Glomerular endothelial cell (primary cell): ENCODE measurements at places on chromosomes 4 and X. TPM values are rescaled to one million over a fixed set of nuclear protein-coding genes. Genes with fewer than 3 reads are reported as not detected.
A peak's percentile ranks its signal among the peaks of the same experiment; 100 is the strongest.

GRCh38 chr4:99878604-99879003, 15.6 kb downstream of the LAMTOR3 start:
- DNase-seq = no peak

Gene CACNA1F
- total RNA-seq = under 0.01 TPM in 1 of 2 replicates, not detected in the other

- peak; percentile 25 for DNase-seq
Measured at GRCh38 chrX:28189011-28189410, 207.8 kb upstream of the DCAF8L1 start.

GRCh38 chr4:125461676-125462363, 147.1 kb downstream of the FAT4 start:
- no peak for DNase-seq

DNA sequence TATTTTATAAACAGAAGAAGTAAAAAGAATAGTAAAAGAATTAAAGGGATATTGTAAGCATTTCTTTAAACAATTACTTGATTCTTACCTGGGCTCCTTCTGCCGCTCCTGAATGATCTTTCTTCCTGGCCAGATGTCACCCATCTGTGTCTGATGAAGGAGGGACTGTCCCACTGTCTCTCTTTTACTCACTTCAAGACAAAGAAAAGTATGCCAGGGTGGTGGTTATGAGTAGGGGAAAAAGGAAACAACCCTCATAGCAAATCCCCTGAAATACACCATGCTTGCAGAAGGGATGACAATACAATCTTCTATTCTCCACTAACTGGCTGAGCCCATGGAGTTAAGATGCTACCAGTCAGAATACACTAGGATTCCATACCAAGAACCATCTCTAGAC, 31.1 kb downstream of the SYTL4 start:
- DNase-seq = no peak

- peak; percentile 20 for DNase-seq
Measured at GRCh38 chrX:96372313-96373046, 312.2 kb upstream of the DIAPH2 start.

DNA sequence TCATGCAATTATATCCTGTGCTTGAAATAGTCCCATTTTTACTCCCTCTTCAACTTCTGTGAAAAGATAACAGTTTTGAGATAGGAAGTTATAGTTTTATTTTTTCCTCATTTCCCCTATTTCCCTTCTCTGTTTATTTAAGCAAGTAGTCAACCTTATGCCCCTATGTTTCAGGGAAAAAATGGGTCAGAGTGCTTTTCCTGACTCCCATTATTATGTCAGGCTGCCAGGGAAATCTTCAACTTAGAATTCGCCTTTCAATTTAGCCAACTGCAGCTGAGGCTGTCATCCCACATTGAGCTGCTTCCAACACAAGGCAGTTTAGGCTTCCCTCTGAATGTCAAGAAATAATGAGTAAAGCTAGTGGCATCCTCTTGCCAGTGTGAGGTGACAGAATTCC, 42.3 kb downstream of the NXT2 start:
- no peak for DNase-seq

- no peak for DNase-seq
Measured at GRCh38 chrX:118199997-118200396, 83.4 kb upstream of the KLHL13 start.

Gene ZNF595
- 3.5 and 10.4 TPM in 2 replicates for total RNA-seq

GRCh38 chr4:52860361-52860760, 1.8 kb upstream of the RASL11B start:
- DNase-seq = no peak

Gene STOX2
- total RNA-seq = 1.1 TPM in 2 replicates

DNA sequence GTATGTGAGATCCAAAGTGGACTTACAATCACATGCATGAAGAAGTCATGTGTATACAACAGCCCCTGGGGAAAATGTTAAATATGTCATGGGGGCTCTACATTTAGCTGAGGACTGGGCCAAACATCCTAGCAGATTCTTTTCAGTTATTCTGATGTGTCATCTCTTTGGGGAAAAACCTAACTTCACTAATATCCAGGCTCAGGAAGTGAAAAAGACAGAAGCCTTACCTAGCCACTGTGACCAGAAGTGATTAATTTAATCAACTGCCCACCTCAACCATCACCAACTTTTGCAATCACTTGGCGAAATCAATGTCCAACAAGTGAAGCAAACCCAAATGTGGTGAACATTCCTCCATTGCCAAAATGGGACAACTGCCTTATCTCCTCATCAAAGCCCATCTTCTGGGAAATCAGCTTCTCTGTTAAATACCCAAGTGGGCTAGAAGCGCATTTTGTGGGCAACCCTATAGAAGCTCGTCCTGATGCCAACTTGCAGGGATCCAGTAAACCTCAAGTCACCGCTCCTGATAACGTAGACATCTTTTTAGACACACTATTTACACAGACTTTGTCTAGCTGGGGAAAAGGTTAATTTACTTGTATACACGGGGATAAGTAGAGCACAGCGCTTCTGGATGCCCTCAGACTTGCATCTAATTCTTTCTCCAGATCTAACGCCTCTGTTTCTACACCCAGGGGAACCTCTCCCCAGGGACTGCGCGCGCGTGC, 1.4 kb upstream of the HHIP start:
- DNase-seq = no peak

DNA sequence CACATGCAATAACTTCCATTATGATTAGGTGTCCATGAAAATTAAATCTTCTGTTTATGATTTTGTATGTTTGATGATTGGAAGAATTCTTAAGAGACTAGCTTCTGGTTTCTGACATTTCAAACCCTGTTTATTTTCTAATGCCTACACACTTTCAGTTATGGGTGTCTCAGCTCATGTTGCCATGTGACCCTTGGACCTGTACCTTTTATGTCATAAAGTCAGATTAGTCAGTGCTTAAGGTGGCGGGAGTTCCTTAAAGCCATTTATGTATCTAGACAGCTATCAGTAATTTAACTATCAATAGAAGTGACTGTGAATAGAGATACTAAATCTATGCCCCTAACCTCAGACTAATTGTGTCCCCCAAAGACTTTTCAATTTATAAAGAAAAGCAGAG, 155.6 kb downstream of the GBA3 start:
- no peak for DNase-seq

Gene TRIML2
- 9.0 and 9.6 TPM in 2 replicates for total RNA-seq

Gene DCAF4L1
- 0.18 TPM in 1 of 2 replicates, not detected in the other for total RNA-seq

Gene CDX4
- total RNA-seq = not detected in 2 replicates

DNA sequence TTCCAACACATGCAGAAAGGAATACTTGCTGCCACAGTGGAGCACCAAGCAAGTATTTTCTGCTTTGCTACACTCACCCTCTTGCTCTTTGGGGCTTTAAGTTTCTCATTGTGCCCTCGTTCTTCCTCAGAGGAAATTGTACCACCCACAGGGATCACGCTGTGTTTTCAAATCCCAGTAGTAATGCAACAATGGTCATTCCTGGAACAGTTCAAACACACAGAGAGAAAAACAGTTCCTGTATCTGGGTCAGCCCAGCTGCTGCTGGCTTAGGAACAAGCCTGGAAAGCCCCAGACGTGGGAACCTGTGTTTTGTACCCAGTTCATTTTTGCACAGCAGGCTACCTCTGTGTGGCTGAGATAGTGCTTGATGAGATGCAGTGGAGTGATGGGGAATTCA, 907.8 kb downstream of the STPG2 start:
- no peak for DNase-seq

DNA sequence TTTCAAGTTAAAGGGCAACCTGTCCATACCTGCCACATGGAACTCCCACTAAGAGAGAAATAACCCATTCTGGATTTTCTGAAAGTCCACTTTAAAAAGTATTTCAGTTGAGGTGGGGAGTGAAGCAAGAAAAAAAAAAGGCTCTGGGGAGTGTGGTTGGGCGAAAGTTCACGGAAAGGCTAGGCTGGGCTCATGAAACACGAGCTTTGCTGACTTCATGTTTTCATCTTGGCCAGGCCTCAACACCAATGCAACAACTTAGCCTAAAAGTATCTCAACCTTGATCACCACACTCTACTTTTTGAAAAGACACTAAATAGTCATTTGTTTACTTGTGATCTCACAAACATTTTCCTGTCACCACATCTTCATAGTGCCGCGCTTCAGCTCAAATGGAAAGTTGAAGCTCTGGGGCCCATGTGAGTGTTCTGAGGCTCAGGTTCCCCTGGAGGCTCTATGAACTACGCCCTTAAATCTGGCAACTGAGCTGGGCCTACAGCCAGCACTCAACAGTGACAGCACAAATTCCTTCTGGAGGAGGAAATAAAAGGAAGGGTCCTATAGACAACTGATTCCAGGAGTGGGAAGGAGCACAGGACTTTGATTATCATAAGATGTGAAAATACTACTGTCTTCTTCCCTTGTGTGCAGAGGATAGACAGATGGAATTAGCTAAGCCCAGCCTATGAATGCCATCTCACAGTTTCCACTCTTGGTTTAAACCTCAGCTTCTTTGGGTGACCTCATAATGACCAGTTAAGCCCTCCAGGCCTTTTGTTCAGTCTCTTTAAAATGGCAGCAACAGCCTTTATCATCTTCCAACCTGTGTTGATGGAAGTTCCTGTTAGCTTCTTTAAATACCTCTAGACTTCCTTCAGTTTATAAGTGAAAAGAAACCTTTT, 5.1 kb downstream of the CD40LG start:
- DNase-seq = no peak

Gene TRPC3
- total RNA-seq = 0.18 TPM in 1 of 2 replicates, not detected in the other

GRCh38 chr4:80074651-80075050, 1.6 kb upstream of the ANTXR2 start:
- DNase-seq = no peak

Gene PDHA2
- not detected in 2 replicates for total RNA-seq

- DNase-seq = no peak
Measured at GRCh38 chrX:2955838-2956237, 26.7 kb upstream of the ARSD start.

Gene IRAK1
- total RNA-seq = 106 and 116 TPM in 2 replicates

- DNase-seq = peak; percentile 9
Measured at GRCh38 chr4:53804719-53805118, 213.4 kb upstream of the LNX1 start.

Gene QRFPR
- not detected in 2 replicates for total RNA-seq

- no peak for DNase-seq
Measured at GRCh38 chr4:25842229-25842845, 20.5 kb downstream of the SEL1L3 start.

DNA sequence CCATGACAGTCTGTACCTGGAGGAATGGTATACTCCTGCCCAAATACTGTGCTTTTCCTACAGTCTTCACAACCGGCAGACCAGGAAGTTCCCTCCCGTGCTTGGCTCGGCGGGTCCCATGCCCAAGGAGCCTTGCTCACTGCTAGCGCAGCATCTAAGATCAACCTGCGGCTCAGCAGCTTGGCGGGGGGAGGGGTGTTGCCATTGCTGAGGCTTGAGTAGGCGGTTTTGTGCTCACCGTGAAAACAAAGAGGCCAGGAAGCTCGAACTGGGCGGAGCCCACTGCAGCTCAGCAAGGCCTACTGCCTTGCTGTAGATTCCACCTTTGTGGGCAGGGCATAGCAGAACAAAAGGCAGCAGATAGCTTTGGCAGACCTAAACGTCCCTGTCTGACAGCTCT, 152.7 kb downstream of the TEX11 start:
- DNase-seq = no peak

Gene KIT
- 54.5 and 129 TPM in 2 replicates for total RNA-seq

GRCh38 chrX:124555036-124555595, 208.8 kb downstream of the SH2D1A start:
- no peak for DNase-seq

Gene SSX4
- total RNA-seq = not detected in 2 replicates

- no peak for DNase-seq
Measured at GRCh38 chr4:170323623-170324022, 233.9 kb upstream of the AADAT start.

- no peak for DNase-seq
Measured at GRCh38 chr4:82864336-82864979, 26.5 kb downstream of the SEC31A start.

GRCh38 chrX:154464806-154465365, 6.8 kb downstream of the PLXNA3 start:
- no peak for DNase-seq

GRCh38 chr4:148540622-148541326, 98.6 kb upstream of the NR3C2 start:
- DNase-seq = no peak

Gene SLC6A14
- not detected in 2 replicates for total RNA-seq

GRCh38 chr4:99637174-99637573, 20.5 kb downstream of the C4orf54 start:
- no peak for DNase-seq

Gene HSFX2
- 0.35 TPM in 1 of 2 replicates, not detected in the other for total RNA-seq

Gene NHS
- 1.2 and 2.7 TPM in 2 replicates for total RNA-seq
